ENCODE measurements at places on chromosomes 3 and 15. TPM values are rescaled to one million over a fixed set of nuclear protein-coding genes. Genes with fewer than 3 reads are reported as not detected.

GRCh38 chr3:181703601-181704420 lies 7.9 kb upstream of the SOX2 start:
- no peaks in the 10 kb centered on the region for H3K36me3 ChIP-seq
- no peak overlapping the region for H3K27ac ChIP-seq
- H3K27me3 ChIP-seq, result peaks cover 13% of the 10 kb centered on the region
- no peak overlapping the region for H3K4me3 ChIP-seq
- peaks cover 10% of the 10 kb centered on the region for H3K4me1 ChIP-seq
- no peak for DNase-seq

DNA sequence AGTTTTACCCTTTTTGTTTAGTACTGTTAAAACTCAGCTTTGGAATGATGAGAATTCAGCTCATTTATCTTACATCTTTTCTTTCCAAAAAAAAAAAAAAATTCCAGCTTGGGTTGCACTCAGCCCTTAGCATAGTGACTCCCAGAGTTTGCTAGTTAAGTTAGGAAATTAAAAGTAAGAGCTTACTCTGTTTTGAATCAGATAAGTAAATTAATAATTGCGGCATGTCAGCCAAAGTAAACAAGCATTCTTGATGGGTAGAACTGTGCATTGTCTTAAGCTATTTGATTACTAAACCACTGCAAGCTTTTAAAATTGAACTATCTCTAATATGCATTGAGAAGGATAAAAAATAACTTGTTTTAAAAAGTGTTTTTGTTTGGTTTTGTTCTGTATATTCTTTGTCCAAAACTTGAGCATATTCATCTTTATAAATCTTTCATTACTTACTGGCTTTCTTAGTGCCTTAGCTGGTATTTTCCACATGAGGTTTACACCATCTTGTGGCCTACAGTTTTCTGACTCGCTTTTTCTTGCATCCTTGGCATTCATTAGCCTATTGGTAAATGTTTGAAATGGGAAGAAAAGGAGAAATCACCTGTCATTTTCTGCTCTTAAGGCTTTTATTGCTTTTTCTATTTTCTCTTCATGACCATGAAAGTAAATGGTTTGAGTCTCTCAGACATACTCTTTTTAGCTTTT lies 107.6 kb downstream of the FILIP1L start:
- H3K4me3 ChIP-seq, result no peak overlapping the region
- no peaks in the 10 kb centered on the region for H3K27me3 ChIP-seq
- no peak overlapping the region for H3K27ac ChIP-seq
- H3K36me3 ChIP-seq, result no peaks in the 10 kb centered on the region

DNA sequence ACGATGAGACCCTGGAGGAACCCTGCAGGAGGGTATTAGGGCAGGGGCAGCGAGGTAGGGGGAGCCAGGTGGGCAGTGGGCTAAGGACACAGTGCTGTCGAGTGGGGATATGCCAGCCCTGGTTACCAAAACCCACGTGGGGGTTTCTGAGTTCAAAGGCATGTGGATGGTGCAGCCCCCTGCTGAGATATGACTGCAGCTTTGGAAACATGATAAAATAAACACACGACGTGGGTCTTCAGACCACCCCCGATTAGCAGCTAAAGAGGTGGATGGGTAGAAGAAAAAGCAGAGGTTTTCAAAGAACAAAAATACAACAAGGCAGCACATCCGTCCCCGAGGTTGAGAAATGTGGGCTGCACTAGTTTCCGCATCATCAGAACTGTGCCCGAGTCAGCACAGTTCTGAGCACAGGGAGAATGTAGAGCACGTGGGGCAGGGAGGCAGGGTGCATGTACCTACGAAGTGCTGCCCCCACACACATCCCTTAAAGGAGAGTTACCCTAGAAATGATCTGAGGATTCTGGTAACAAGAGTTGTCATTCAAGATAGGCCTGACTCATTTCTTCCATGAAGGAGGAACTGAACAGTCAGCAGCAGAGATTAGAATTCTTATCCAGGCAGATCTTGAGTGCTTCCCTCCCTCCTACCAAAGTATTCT lies 121.3 kb downstream of the RPLP1 start:
- no peaks in the 10 kb centered on the region for H3K36me3 ChIP-seq
- no peak overlapping the region for H3K4me3 ChIP-seq
- no peak overlapping the region for H3K27ac ChIP-seq
- H3K4me1 ChIP-seq, result peaks cover 32% of the 10 kb centered on the region
- no peak for DNase-seq
- H3K27me3 ChIP-seq, result no peaks in the 10 kb centered on the region

GRCh38 chr3:28077572-28077971 lies 163.8 kb upstream of the CMC1 start:
- no peaks in the 10 kb centered on the region for H3K4me1 ChIP-seq
- H3K27ac ChIP-seq, result no peak overlapping the region
- H3K36me3 ChIP-seq, result no peaks in the 10 kb centered on the region
- no peaks in the 10 kb centered on the region for H3K27me3 ChIP-seq

GRCh38 chr3:134846911-134847317 lies 51.9 kb downstream of the EPHB1 start:
- H3K36me3 ChIP-seq, result no peaks in the 10 kb centered on the region
- DNase-seq, result no peak
- no peaks in the 10 kb centered on the region for H3K27me3 ChIP-seq
- no peaks in the 10 kb centered on the region for H3K4me1 ChIP-seq
- H3K27ac ChIP-seq, result no peak overlapping the region

GUCA1C gene
- 4.4 TPM for total RNA-seq

RBPMS2 gene
- 0.33 TPM for total RNA-seq

DNA sequence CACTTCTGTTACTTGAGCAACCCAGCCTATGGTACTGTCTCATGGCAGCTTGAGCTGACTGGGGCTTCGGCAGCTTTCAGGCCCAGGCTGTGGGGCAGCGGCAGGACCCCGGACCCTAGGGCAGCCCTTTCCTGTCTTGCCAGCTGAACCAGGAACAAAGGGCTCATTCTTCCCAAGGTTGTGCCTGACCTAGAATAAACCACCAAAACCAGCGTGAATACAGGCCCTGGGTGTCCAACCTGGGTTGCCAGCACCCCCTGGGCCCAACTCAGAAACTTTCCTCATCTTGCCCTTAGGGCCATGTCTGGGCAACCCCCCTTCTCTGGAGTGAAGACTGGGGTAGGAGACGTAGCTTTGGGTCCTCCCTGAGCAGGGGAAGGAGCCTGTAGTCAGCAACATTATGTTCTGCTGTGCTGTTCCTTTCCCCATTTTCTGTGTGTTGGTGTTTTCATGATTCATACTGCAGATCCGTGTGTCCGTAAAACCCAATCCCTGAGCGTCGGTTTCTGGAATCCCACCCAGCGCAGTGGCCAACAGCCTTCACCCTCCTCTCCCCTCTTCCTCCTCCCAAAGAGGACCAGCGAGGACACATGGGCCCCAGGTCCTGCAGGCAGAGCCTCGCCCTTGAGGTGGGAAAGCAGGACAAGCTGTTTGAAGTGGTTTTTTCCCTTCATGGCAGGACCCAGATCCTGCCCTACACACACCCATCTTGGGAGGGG lies 33.5 kb downstream of the TKT start:
- no peaks in the 10 kb centered on the region for H3K27me3 ChIP-seq
- H3K4me3 ChIP-seq, result no peak overlapping the region
- H3K4me1 ChIP-seq, result no peaks in the 10 kb centered on the region
- H3K36me3 ChIP-seq, result peaks cover 24% of the 10 kb centered on the region
- DNase-seq, result no peak
- no peak overlapping the region for H3K27ac ChIP-seq

DNA sequence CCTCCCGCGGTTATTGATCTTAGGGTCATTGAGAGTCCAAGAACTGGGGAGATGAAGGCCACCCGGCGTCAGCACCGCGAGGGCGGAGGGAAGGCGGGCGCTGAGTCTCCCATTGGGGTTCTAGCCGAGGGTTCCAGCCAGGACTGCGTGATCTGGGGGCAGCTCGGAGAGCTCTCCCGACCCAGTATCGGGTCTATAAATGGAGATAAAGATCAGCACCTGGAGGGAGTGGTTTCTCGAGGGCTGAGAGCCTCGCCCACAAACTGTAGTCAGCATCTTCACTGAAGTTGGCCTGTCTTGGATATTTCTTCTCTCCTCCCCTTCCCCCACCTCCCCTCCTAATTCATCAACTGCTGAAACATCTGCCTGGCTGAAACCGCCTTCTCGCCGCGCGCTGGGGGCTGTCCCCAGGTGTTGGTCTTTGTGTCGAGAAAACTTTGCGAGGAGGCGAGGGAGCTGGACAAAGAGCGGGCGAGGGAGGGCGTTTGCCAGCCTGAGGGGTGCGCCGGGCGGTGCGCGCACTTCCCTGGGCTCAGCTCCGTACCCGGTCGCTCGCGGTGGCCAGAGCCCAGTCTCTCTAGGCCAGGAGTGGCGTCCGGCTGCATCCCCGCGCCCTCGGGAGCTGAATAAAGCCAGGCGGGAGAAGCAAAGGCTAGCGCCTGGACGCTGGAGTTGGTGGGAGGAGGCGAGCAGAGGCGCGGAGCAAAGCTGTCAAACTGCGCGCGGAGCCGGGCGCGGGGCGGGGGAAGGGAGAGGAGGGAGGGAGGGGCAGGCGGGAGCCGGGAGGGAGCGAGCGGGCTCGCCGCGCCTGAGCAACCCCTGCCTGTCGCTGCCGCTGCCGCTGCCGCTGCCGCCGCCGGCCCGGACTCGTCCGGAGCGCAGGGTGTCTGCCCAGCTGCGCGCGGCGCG lies at the start of gene ST8SIA2:
Gene ST8SIA2, plus strand, starts transcription at position 811 of the 909 bp plus-strand sequence. CDS start 184 bp downstream, outside the sequence.
- H3K36me3 ChIP-seq, result no peaks in the 10 kb centered on the region
- H3K27ac ChIP-seq, result no peak within 1 kb of the TSS
- peaks cover 19% of the 10 kb centered on the region for H3K4me1 ChIP-seq
- H3K4me3 ChIP-seq, result no peak within 1 kb of the TSS
- H3K27me3 ChIP-seq, result no peaks in the 10 kb centered on the region
